ENCODE measurements at places on chromosomes 12 and 14.

DNA sequence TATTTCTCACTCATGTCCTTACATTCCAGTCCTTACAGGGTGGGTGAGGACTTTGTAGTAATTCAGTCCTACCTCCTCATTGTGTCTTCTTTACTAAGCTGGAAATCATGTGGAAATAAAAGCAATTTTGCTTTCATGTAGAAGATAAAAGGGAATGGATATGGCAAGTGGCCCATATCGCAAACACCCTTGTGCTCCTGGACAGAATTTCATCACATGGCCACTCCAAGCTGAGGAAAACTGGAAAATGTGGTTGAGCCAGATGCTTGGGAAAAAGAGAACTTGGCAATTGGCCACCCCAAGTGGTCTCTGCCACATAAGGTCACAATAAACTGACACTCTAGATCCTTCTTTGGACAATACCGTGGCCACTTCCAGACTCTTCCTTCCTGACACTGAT is 64.2 kb upstream of the IFNG-AS1 start:
- DNase-seq, result no peak

DNA sequence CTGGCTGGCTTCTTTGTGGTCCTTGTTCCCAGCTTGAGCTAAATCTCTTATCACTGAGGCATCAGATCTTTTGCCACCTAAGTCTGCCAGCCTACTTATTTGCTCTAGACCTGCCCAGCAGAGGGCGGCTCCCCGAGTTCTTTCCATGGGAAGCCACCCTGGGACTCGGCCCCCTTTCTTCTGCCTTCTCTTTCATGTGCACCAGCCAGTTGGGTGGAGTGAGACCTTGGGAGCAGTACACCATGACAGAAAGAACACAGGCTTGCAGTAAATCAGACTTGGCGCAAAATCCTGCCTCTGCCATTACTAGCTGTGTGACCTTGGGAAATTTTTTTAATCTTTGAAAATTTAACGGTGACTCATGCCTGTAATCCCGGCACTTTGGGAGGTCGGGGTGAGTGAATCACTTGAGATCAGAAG is 7.4 kb downstream of the SMAGP start:
- DNase-seq, result no peak

DNA sequence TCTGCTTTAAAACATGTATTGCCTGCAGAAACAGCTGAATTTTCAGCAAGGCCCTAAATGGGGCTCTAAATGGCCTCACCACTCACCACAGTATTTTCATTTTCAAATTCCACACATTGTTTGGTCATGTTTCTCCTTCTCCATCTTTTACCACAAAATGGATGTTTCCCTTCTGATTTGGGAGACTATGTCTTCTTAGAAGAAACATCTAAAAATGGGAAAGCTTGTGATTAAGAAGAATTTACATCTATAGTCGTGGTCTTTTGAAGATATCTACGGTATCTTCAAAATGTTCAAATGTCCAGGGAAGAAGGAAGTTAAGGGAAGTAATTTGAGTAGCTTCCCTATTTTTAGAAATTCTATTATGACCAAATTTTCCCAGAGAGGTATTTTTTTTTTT is 20.7 kb upstream of the TUBA1C start:
- DNase-seq, result peak; percentile 76

DNA sequence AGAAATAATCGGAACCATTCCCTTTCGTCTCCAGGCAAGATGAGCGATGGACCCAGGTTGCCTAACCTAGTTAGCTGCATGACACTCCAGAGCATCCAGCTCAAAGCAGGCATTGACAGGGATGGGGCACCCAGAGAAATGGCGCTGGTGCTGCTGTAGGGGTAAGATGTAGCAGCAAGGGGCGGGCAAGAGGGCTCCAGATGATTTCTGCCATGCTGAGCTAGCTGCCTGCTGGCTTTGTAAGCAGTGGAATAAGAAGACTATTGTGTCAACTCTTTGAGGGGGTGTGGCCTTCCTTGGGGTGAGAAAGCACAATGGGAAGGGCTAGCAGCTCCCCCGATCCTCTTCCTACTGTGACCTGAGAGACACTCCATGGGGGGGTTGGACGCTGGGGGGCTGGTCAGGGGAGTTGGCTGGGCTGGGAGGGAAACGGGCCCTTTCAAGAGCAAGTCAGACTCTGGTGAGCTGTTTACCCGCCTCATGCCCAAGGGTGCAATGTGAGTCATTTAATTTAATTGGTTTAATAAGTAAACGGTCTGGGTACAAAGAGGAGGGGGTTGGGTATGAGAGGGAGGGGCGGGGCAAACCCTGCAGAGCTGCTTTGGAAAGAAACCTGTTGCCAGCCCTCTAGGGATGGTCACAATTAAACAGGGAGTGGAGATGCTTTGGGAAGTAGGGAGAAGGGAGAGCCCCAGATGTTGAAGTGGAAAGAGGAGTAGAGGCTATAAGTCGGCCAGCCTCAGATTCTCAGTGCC is 50.5 kb downstream of the B4GALNT3 start:
- no peak for DNase-seq

- DNase-seq, result no peak
These were observed 39.8 kb upstream of the MEG3 start for GRCh38 chr14:100786131-100786530.

- DNase-seq, result no peak
These were observed 19.3 kb downstream of the SLC25A3 start for GRCh38 chr12:98612696-98613334.

DNA sequence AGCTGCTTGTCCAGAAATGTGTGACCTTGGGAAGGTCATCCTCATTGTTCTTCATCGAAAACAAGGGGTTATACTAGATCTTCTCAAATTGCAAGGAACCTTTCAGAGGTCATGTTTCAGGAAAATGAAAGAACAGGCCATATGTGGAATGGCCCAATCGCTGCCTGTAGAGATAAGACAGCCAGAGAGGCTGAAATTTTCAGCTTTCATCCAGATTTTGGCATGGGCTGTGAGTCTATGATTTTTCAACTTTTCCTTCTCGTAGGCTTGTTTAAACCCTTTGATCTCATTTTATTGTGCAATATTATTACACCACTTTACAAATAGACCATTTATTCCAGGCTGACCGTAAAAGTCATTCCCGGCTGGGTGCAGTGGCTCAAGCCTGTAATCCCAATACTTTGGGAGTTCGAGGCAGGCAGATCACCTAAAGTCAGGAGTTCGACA is 17.1 kb upstream of the ATXN2 start:
- DNase-seq, result no peak

- DNase-seq, result no peak
These were observed 48.5 kb upstream of the OVCH1 start for GRCh38 chr12:29546000-29546399.

DNA sequence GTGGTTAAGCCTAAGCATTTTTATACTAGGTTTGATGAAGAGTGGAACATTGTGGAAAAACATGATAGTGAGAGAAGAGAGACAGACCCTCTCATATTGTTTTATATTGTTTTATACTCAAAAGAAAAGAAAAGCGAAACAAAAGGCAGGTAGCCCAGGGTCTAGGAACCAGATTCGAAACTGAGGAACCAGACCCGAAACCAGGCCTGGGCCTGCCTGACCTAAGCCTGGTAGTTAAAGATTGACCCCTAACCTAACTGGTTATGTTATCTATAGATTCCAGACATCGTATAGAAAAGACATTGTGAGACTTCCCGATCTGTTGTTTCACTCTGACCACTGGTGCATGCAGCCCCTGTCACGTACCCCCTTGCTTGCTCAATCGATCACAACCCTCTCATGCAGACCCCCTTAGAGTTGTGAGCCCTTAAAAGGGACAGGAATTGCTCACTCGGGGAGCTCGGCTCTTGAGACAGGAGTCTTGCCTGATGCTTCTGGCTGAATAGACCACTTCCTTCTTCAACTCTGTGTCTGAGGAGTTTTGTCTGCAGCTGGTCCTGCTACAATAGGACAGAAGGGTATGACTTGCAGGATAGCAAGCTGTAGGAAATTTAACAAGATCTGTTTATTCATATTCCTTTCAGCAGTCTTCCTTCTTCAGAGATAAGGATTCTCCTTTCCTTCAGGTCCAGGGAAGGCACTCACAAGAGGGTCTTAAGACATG is 147.1 kb upstream of the PLEKHA5 start:
- DNase-seq, result no peak

- no peak for DNase-seq
These were observed 171.8 kb downstream of the BTG1 start for GRCh38 chr12:91973813-91974212.

DNA sequence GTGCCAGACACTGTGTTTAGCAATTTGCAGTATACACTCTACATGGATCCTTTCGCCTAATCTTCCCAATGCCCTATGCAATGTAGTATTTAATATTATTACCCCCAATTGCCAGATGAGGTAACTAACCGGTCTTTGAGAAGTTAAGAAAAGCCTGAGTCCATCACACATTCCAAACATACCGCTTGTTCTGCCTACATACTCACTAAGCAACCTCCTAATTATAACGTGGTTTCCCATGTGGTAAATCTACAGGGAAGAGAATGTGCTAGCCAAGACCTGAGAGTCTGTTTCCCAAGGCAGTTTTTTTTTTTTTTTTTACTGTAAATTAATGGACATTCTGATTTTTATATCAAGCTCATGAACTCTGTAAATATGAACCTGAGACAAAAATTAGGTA is 37.2 kb downstream of the ATP2B1 start:
- peak; percentile 81 for DNase-seq

DNA sequence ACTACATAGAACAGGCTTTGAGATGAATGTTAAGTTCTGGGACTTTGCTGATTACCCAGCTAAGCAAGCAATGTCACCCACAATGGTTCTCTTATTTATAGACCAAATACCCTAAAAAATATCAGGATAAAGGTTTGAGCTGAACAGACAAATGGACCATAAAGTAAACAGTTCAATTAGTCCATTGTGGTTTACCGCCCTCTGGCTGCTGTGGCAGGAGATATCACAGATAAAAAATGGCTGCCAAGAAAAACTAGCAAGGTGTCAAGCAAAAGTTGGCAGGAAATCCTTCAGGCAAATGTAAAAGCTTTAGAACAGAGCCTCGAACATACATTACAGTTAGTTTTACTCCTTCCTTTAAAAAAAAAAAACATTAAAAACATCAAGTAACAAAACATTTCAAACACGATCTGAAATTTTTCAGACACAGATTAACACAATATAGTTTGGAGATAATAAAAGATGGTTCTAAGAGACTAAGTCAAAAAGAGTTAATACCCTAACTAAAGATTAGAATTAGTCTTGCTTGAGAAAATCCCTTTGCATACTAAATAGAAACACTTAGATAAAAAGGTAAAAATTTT is 41.3 kb downstream of the MED13L start:
- no peak for DNase-seq

- no peak for DNase-seq
These were observed 95.8 kb downstream of the PRKCH start for GRCh38 chr14:61417141-61417540.

DNA sequence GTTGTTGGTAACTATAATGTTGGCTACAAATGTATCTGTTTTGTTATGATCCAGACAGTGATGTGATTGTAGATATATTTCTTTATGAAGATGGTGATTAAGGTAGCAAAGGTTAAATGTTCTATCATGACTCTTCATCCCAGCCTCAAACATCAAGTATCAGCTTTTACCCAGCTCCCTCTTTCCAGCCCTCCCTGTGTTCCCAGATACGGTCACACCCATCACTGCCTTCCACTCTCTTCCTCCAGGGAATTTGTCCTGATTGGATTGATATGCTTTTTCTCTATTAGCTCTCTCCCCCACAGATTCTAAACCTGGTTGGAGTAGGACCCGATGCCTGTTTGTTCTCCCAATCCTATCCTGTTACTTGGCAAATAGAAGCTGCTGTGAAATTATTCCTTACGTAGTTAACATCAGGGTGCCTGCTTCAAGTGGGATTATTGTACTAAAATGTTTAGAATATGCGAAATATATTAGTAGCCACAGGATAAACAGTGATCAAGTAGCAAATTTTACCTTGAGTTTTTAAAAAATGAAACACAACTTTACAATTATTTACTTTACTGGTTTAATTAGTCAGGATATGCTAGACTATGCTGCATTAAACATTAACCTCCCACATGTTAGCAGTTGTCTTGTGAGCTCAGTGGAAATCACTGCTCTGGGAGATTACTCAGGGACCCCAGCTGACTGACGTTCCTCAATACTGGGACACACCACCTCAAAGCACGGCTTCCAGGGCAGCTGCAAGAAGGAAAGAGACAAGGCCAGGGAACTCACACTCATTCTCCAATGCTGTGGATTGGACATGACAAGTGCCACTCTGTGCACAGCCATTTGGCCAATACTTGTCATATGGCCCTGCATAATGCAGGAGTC is 165.3 kb downstream of the ALX1 start:
- DNase-seq, result no peak

DNA sequence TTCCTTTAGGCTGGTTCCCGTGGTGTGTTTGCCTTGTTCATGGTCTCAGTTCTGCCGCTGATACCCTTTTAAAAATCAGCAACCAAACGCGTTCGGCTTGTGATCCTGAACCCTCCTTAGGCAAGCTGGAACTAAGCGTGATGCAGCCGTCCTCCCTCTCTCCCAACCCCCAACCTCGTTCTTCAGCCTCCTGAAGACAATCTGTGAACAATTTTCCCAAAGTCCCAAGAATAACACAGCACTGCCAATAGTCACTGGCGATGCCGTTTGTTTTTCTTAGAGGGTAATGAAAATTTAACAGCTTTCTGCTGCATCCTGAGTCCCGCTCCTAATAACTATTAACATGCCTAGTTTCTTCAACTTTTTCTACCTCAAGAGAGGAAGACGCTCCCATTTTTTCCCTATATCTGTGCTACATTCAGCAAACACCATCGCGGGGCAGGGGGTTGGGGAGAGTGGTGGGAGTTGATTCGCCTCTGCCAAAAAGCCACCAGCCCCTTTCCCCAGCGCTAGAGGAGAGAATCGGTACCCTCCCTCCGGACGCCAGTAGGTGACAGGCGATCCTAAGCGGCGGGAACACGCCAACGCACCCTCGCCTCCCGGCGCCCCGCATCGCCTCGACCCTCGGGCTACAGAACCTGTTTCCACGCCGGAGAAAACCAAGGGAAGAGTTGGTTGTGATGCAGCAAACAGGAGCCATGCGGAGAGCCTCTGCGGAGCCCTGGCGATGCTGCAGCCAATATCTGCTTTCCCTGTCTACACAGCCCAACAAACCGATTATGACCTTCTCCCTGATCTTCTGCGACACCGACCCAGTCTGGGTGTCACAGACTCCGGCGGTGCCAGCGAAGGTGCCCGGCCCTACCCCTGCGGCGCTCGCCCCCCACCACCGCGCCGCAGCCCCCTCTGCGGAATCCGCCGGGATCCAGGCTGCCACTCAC is 752 bp downstream of the PRICKLE1 start:
- DNase-seq, result no peak

GRCh38 chr12:46549527-46550265 is 177.1 kb upstream of the SLC38A2 start:
- DNase-seq, result peak; percentile 83

DNA sequence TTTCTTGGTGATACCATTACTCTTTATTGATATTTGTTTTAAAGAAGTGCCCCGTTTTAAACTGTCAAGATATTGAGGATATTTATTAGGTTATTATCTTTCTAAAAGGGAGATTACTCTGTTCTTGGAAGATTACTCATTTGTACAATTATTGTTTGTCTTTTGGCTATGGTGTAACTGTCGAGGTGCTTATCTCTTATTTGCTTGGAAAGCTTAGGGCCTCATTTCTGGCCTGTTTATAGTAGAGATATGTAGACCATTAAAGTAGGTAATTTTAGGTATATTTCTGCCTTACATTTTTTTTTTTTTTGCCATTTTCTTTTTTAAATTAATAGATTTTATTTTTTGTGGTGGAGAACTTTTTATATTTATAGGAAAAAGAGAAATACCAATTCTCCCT is 74.2 kb downstream of the KTN1 start:
- DNase-seq, result no peak

- no peak for DNase-seq
These were observed 26.1 kb upstream of the GZMB start for GRCh38 chr14:24659916-24660570.

- DNase-seq, result no peak
These were observed 225.5 kb downstream of the EPS8 start for GRCh38 chr12:15563663-15564062.

GRCh38 chr12:576615-577110 is 86.6 kb downstream of the NINJ2 start:
- no peak for DNase-seq
